ENCODE measurements at places on chromosomes 3 and 15.

GRCh38 chr3:46576879-46577278, 10.8 kb upstream of the LRRC2 start:
- no peak for DNase-seq

GRCh38 chr3:157251685-157252084, 91.7 kb upstream of the CCNL1 start:
- DNase-seq: no peak

DNA sequence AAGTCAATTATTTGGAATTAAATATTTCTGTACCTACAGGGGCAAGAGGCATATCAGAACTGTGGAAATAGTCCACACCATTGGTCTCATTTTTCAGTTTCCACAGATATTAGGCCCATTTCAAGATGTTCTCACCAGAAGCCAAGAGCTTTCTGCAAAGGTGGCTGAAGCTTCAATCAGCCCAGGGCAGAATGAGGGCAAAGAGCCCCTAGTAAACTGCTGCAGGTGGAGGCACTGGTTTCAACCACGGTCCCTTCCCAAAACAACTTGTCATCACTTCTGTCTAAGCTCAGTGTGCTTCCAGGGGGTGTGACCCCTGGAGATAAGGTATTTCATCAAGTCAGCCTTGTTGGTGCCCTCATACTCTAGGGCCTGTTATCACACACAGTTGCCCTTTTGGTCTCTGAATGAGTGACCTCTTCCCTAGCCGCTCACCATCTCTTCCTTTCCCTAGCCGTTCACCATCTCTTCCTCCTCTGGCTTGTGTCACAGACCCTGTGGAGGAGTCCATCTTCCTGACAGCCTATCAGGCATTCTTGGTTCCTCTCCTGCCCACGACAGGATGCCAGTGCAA, 21.2 kb downstream of the IL17RD start:
- DNase-seq: no peak

GRCh38 chr3:172808969-172809546, 58.5 kb downstream of the ECT2 start:
- no peak for DNase-seq

DNA sequence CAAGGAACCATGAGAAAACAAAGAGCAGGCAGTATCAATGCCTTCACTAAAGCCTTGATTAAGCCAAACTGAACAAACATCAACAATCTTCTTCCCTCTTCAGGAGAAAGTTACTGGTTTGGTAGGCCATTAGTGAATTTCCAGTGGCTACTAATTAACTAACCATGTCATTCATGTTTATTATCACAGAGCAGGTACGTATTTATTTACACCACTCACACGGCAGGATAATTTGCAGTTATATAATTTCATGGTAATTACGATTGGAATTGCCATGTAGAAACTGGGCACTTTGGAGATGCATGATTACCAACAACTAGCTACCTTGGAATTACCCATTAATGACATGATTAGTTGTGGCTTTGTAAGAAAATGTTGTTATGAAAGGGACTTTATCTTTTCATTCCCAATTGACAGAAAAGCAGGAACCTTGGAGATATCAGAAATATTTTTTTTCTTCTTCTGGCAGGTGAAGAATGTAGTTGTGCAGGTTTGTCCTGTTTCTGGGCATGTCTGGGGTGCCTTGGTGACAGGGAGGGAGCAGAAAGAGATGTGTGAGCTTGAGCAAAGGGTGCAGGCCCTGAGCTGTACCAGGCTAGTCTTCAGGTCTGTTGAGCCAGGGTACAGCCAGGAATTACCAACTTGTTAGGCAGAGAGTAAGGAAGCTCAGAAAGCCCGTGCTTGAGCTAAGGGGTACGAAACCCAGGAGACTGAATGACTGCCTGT, 310.7 kb downstream of the RORA start:
- DNase-seq: no peak

GRCh38 chr3:131401978-131402377, 20.4 kb downstream of the NUDT16 start:
- DNase-seq: no peak

DNA sequence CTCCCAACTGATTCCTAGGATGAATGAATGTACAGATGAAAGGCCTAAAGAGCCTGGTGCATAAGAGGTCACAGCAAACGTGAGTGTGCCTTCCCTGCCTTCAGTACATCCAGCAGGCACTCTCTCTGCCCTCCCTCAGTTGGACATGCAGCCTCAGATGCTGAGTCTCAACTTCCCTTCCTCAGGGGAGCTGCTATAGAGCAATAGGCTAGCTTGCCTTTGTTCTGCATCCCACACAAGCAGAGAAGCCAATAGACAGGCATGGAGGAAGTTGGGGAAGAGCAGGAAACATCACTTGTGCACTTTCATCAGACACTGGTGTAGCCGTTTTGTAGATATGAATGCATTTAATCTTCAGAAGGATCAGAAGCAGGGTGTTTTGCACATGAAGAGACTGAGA, 147.5 kb upstream of the THBS1 start:
- DNase-seq: no peak

- DNase-seq: no peak
Measured at GRCh38 chr3:132090921-132091320, 56.1 kb upstream of the CPNE4 start.

GRCh38 chr3:149933858-149934257, 36.8 kb downstream of the PFN2 start:
- DNase-seq: no peak

GRCh38 chr3:117633207-117633606, 923.6 kb downstream of the TUSC7 start:
- DNase-seq: no peak

- no peak for DNase-seq
Measured at GRCh38 chr3:134216191-134216764, 34.4 kb downstream of the RYK start.

GRCh38 chr3:188299068-188299467, 145.1 kb downstream of the LPP start:
- no peak for DNase-seq

DNA sequence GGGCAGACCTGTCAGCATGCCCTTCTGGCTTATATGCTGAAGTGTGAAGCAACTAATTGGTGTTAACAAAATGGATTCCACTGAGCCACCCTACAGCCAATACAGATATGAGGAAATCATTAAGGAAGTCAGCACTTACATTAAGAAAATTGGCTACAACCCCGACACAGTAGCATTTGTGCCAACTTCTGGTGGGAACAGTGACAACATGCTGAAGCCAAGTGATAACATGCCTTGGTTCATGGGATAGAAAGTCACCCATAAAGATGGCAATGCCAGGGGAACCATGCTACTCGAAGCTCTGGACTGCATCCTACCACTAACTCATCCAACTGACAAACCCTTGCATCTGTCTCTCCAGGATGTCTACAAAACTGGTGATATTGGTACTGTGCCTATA, 9.4 kb downstream of the PIK3CB start:
- DNase-seq: no peak

- DNase-seq: no peak
Measured at GRCh38 chr15:89776274-89777072, at the start of gene MESP2. MESP2 (plus strand) TSS chr15:89776332; CDS start chr15:89776358, 26 bp downstream.

- DNase-seq: no peak
Measured at GRCh38 chr3:128971421-128972100, 22.3 kb downstream of the CFAP92 start.

- DNase-seq: no peak
Measured at GRCh38 chr3:17329927-17330326, 412.5 kb downstream of the TBC1D5 start.

DNA sequence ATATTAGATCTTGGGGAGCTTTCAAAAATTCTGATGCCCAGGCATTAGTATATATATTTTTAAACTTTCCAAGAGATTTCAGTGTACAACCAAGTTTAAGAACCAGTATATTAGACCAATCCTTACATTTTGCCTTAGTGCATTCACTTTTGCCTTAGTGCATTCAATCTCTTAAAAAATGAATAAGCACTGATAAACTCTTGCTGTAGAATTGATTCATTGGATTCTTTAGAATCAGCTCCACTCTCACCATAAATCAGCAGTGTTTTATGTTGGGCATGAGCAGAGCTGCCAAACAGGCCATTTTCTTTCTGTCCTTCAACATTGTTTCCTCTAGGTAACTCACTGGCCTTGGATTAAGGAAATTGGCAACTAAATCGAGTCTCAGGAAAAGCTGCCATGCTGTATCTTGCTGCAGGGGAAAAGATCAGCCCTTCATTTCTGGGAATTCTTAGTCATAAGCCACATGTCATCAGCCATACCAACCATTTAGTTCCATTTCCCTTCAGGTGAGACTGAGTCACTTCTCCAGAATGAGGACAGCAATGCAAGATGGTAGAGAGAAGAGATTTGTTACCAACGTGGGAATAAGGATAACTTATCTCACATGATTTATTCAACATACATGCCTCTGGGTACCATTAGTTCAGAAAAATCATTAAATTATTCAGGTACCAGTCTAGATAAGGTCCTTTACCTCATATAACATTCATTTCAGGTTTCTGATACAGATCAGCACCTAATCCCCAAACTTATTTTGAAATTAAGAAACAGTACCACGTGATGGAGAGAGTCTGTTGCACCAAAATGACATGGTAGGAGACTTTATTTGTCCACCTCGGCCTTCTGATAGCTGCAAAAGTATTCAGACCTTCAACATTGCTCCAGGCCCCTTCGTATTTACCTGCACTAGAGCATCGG, 192.5 kb downstream of the P3H2 start:
- DNase-seq: no peak

- no peak for DNase-seq
Measured at GRCh38 chr3:124034016-124034843, 42.3 kb upstream of the ROPN1 start.

GRCh38 chr3:67719333-67719732, 64.9 kb upstream of the SUCLG2 start:
- no peak for DNase-seq

- no peak for DNase-seq
Measured at GRCh38 chr15:93649691-93650235, 560.8 kb upstream of the RGMA start.

DNA sequence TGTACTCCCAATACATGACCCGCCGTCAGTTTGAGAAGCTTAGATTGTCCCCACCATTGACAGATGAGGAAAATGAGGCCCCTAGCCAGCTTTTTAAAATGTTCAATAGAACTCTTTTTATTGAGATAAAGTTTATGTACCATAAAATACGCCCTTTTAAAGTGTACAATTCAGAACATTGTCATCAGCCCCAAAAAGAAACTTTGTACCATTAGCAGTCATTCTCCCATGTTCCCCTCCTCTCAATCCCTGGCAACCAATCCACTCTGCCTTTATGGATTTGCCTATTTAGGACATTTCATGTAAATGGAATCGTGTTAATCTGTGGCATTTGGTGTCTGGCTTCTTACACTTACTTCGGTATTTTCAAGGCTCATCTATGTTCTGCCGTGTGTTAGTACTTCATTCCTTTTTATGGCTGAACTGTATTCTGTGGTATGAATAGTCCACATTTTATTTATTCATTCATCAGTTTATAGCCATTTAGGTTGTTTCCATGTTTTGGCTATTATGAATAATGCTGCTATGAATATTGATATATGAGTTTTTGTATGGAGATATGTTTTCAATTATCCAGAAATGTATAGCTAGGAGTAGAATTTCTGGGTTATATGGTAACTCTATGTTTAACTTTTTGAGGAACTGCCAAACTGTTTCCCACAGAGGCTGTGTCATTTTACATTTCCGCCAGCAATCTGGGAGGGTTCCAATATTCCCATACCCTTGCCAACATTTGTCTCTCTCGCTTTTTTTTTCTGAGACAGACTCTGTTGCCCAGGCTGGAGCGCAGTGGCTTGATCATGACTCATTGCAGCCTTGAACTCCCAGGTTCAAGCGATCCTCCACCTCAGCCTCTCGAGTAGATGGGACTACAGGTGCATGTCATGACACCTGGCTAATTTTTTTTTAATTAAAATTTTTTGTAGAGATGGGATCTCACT, 15.3 kb upstream of the PTPN23 start:
- no peak for DNase-seq

GRCh38 chr3:143066033-143066432, 53.5 kb upstream of the CHST2 start:
- no peak for DNase-seq

- DNase-seq: no peak
Measured at GRCh38 chr15:38010395-38010794, 76.0 kb downstream of the TMCO5A start.

GRCh38 chr3:178195824-178196223, 340.4 kb upstream of the KCNMB2 start:
- DNase-seq: no peak

DNA sequence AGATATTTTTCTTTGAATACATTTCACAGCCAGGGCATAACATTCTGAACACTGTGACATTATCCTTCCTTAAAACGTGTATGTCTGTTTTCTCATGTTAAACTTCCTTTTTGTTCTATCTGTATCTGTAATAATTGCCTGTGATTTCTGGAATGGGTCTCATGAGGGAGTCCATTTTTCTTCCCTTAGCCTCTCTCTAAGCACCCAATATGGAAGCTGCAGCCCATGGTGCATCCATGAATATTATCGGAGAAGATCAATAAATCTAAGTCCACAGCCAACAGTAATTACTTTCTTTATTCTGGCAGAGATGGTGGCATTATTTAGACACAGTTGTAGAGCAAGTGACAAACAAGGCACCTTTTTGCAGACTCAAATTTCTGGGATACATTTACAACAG, 671.1 kb downstream of the TUSC7 start:
- DNase-seq: no peak

GRCh38 chr3:13700362-13700761, 151.4 kb downstream of the FBLN2 start:
- no peak for DNase-seq

DNA sequence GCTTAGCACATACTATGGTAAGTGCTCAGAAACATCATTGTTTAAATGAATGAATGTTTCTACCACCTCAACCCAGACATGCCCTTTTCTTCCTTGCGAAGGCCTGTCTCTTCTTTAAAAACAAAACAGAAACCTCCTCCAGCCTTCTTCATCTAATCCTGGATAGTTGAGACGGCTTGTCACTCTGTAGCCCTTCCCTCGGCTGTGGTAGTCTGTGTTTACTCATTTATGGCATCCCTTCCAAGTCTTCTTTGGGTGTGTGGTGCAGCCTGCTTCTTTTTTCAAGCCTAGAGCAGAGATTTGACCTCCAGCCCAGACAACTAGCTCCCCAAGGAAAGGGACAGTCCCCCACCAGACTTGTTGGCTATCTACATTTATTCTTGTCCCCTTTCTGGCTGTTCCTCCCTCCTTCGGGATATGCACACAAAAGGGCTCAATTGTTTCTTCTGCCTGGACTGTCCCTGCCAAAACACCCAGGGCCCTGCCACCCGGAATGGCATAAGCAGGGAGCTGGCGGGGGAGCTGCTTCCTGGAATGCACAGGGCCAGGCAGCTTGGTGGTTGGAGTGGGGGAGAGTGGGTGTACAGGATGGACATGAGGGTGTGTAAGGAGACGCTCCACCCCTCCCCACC, 67.8 kb downstream of the ITGA11 start:
- no peak for DNase-seq

- no peak for DNase-seq
Measured at GRCh38 chr3:187856555-187856954, 111.3 kb upstream of the BCL6 start.

DNA sequence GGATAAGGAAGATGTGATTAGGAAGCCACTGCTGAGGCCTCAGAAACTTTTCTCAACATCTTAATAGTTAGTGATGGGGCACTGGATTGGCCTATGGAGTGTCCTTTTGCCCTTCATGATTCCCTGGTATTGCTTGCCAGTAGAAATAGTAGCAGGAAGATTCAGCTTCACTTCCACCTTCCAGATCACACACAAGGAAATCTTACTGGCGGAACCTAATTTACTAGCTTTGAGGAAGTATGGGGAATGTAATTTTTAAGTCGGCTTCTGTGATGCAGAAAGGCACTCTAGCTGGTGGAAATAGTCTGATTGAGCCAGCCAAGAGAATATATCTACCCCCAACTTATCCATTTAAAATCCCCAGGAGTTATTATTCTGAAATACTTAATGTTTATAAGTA, 46.5 kb downstream of the LPP start:
- DNase-seq: no peak
